Progenitor cell of endocrine pancreas (in vitro differentiated cells): ENCODE measurements at places on chromosomes 16 and 17. TPM values are rescaled to one million over a fixed set of nuclear protein-coding genes. Genes with fewer than 3 reads are reported as not detected.

GRCh38 chr17:73533127-73533526 is 111.1 kb downstream of the SDK2 start:
- no peak overlapping the region for H3K4me3 ChIP-seq
- no peak for DNase-seq
- H3K36me3 ChIP-seq: no peaks in the 10 kb centered on the region
- H3K4me1 ChIP-seq: peaks cover 21% of the 10 kb centered on the region

DNA sequence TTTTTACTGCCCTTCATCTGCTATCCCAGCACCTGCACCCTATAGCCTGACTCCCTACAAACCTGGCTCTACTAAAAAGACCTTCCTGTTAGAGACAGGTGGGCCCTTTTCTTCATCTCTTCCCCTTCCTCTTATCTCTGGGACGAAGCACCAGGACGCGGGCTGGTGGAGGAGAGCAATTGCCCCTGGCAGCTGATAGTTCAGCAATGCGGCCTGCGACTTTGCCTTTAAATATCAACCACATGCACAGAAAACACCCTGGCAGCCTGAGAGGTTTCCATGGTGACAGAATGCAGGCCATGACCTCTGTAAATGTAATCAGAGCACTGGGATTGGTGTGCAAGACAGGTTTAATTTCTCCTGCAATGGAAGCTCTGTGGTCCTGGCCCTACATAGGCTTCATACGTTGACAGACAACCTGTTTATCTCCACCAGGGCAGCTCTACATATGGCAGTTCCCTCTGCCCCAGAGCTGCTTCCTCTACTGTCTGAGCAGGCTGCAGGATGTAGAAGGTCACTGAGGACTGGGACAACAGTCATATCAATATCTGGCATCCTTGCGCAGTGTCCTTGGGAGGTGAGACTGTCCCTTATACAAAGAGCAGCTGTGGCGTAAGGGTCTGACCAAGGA is 10.0 kb upstream of the SKAP1 start:
- H3K27ac ChIP-seq: no peak overlapping the region
- no peak overlapping the region for H3K4me3 ChIP-seq
- H3K36me3 ChIP-seq: no peaks in the 10 kb centered on the region
- peaks cover 24% of the 10 kb centered on the region for H3K27me3 ChIP-seq

GRCh38 chr16:88747588-88748301 is 37.3 kb downstream of the PIEZO1 start:
- no peaks in the 10 kb centered on the region for H3K36me3 ChIP-seq
- no peak overlapping the region for H3K4me3 ChIP-seq
- H3K27ac ChIP-seq: no peak overlapping the region
- no peaks in the 10 kb centered on the region for H3K4me1 ChIP-seq
- no peaks in the 10 kb centered on the region for H3K27me3 ChIP-seq
- DNase-seq: no peak

DNA sequence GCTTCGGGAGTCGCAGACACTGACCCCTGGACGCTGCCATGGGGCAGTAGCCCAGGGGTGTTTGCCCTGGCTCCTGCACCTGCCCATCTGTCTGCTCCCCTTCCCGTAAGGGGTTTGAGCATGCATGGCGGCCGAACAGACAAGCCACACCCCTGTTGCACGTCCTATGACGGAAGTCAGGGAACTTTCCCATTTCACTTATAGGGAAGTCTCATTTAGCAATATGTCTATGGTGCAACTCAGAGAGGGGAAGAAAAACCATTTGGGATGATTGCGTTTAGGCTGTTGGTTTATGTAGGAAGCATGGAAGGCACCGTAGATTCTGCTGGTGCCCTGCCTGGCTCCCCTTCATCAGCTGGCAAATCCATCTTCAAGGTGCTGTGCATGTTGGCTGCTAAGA is 112.5 kb downstream of the HAPSTR1 start:
- no peaks in the 10 kb centered on the region for H3K36me3 ChIP-seq
- H3K4me1 ChIP-seq: no peaks in the 10 kb centered on the region
- no peak overlapping the region for H3K4me3 ChIP-seq
- DNase-seq: no peak
- H3K27me3 ChIP-seq: peaks cover 5% of the 10 kb centered on the region

Gene PPY
- 0.78 TPM in 1 of 2 replicates, not detected in the other for total RNA-seq
